ENCODE measurements at places on chromosomes 3 and 15.

GRCh38 chr3:18159681-18160080, 265.5 kb downstream of the SATB1 start:
- no peak for DNase-seq

GRCh38 chr3:129161860-129162271, 1.0 kb upstream of the ISY1 start:
- no peak for DNase-seq

DNA sequence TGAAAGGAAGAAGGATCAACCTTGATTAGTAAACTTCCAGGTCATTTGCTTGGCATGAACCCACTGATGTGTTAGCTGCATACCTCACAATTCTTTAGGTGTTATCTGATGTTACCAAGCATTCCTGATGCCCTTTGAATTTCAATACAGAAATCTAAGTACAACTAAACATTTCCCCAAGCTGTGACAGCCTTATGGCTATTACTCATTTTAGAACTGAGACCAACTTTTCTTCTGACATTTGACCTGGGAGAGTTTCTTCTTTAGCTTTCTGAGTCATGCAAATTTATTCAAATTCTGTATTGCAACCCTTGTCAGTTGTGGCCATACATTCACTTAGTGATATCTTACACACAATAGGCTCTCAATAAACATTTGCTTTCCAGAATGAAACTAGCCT, 124.3 kb downstream of the TIGIT start:
- no peak for DNase-seq

- no peak for DNase-seq
Observed at GRCh38 chr3:58210761-58211460, at the start of gene DNASE1L3. DNASE1L3 (minus strand) TSS chr3:58210972; CDS start chr3:58210906, 66 bp downstream.

GRCh38 chr15:71237456-71238188, 122.4 kb downstream of the THSD4 start:
- DNase-seq: no peak

- DNase-seq: no peak
Observed at GRCh38 chr3:49607105-49607591, 52.9 kb downstream of the BSN start.

GRCh38 chr3:189324538-189325138, 152.9 kb downstream of the TPRG1 start:
- peak; percentile 40 for DNase-seq

GRCh38 chr3:27281671-27282150, 87.5 kb downstream of the NEK10 start:
- DNase-seq: no peak

DNA sequence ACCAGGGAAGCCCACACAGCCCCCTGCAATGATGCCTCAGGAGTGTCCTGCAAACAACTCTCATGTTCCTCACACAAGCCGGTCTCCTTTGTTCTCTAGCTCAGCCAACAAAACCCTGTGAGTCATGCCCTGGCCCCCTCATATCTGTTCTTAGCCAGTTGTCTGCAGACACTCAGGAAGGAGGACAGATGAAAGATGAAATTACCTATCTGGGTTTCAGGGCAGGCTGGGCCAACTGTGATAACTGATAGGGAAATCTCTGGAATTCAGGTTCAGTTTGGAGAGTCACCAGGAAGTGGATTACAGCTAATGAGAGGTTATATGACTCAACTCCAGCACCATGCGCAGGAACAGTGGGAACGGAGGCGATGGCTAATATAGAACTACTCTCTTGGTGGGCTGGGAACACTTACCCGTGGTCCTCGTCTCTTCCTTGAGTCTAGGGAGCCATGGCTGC, 352.0 kb upstream of the ADAMTS9 start:
- no peak for DNase-seq

GRCh38 chr3:45640724-45641361, 46.3 kb downstream of the LIMD1 start:
- no peak for DNase-seq

- no peak for DNase-seq
Observed at GRCh38 chr15:23402544-23402943, 44.5 kb downstream of the GOLGA6L2 start.

DNA sequence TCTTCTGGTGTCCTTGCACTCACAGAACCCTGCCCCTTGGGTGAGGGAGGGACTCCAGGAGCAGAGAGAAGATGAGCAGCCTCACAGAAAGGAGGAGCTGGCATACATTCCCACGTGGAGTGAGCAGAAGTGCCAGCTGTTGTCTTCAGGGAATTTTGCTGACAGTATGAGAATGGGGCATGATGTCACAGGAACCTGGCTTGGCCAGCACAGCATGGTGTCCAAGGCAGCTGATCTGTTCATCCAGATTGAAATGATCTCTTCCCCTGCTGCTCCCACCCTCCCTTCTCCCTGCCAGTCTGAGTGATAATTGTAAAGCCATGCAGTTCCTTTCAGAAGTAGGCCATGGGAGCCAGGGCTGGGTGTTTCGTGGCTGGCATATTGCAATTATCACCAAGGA, 53.3 kb downstream of the GJD2 start:
- no peak for DNase-seq

DNA sequence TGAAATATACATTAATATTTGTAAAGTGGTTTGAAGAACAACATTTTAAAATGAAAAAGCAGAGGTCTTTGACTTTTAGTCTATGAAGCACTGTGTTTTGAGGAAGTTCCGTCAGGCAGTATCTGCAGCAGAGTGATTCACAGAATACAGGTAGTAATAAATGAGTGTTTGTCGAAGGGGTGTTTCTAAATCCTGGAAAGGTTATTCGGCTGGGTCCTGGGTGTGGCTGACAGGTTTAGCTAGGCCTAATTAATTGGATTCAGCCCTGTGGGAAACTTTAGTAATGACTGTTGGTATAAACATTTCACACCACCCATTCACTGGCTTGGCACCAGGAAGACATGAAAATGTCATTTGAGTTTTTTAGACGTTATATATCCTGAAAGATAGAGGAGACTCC, 51.3 kb downstream of the TIPARP start:
- no peak for DNase-seq

DNA sequence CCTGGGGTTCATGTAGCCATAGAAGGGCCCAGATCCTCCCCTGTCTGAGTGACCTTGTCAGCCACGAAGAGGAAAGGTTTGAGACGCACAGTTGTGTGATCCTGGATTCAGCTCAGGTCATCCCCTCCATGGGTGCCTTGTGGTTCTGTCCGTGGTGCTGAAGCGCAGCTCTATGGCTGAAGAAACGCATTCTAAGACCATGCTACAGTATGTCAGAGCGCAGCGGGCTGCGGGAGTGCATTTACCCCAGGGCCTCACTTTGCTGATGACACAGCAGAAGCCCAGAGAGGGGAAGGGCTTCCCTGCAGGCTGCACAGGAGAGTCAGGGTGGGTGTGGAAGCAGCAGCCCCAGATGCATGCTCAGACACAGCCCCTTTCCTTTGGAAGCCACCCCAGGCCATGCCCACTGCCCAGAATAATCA, 68.8 kb upstream of the IQSEC1 start:
- no peak for DNase-seq

DNA sequence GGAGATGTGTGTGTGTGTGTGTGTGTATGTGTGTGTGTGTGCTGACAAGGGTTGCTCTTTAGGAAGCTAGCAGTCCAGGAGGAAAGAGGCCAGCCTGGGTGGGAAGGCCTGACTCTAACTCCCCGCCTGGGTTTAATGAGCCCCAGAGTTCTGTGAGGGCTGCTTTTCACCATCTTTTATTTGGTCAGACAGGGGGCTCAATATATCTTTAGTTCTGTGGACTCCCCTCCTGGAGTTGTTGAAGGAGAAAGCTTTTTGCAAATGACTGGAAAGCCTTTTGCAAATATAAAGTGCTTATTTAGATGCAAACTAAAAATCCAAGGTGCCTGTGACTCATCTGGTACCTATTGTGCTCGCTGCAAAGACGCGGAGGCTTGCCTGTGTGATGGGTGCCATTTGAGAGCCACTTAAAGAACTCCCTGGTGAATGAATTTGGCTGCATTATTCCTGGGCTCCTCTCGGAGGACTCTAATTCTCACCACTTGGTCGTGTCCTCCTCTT, 24.5 kb downstream of the DRD3 start:
- no peak for DNase-seq

DNA sequence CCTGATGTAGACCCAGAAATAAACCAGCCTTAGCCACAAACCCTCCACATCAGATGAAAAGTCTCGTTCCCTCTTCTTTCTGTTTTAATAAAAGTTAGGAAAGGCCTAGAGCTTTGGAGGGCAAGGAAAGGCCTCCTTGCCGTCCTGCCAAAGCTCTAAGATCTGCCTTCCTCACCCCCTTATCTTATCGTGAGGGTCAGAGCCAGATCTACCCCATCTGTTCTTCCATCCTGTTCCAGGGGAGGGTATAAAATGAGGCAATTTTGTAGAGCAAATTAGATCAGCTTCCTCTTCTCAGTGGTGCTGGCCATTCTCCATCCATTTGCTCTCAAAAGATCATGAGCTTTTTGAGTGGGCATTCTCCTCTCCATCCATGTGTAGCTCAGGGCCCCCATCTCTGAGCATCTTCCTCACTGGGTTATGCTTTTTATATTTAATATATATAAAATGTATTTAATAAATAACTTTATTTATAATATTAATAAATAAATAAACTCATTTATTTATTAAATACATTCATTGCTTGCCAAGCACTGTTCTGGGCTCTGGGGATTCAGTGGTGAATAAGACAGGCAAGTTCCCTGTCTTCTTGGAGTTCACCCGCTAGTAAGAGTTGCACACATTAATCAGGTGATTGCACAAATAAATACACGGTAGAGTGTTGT, 2.0 kb upstream of the SLC24A1 start:
- no peak for DNase-seq

DNA sequence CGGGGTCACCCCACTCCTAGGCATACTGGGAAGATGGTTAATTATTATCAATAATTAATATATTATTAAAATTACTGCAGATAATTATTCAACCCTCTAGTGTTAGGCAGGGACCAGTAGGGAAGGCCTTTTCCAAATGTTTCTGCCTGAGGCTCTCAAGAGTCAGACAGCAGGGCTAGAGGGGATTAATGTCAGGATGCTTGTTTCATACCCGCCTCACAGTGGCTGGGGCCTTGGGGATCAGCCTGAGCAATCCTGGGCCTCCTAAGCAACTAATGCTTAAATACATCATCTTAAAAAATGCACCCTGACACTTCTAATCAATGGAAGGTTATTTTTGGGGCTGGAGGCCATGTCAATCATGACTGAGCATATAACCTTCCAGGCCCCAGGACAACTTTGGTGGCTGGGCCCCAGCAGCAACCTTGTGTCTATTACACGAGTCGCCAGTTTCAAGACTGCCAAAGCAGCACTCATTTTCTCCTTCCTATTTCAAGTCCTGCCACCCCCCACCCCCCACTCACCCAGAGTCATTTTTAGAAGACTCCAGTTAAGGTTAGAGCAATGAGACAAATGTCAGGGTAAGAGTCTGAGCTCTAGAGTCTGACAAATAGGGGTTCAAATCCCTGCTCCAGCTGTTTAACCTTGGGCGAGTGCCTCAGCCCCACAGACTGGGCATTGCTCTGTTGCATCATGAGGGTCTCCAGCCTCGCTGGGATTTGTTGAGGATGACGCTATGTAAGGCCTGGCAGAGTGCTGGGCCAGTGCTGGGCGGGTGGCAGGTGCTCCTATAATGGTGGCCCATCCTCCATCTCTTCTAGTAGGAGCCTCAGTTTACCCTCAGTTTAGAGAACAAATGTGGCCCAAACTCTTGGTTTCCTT, 6.1 kb downstream of the AMOTL2 start:
- no peak for DNase-seq

DNA sequence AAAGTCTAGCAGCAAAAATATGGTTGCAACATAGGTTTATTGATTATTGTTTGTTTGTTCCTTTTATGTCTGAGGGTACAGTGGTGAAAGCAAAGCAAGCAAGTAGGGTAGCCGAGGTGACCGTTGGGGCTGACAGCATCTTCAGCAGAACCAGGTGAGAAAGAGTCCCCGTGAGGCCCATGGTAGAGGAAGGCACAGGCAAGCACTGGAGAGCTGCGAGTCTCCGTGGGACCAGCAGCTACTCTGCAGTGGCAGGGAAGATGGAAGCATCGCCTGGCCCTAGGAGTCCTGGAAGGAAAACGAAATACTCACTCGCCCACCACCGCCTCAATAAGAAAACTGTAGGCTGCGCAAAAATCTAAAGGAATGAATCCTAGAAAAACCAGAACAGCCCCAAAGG, 25.3 kb upstream of the GABRA5 start:
- DNase-seq: no peak

DNA sequence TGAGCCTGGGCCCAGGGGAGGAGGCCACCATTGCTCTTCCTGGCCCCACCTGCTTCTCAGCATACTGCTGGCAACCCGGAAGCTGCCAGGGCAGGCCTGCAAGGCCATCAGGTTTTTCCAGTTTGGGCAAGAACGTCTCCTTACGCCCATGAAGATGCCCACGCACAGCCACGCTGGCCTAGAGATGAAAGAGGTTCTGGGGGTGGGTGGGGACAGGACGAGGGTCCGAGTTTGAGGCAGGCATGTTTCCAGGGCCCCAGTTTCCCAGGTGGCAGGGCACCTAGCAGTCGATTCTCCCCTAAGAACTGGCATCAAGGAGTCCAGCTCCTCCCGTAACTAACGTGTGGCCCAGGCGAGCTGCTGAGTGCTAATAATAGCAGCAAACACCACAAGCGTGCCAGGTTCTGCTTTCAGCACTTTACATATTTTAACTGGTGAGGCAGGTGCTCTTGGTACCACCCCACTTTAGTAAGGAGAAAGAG, 45.8 kb downstream of the ZNF710 start:
- no peak for DNase-seq

DNA sequence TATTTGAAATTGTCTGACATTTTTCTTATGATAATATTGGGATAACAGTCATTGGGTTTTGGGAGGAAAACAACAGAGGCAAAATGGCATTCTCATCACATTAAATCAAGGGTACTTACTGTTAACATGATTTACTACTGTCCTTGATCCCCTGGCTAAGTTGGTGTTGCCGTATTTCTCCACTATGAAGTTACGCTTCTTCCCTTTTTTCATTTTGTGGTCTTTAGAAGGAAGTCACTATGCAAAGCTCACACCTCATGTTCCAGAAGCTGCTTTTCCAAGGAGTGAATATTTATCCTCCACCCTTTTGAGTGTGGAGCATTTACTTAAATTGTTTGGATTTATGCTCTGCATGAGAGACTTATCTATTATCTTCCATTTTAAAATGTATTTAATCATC, 63.7 kb downstream of the ALCAM start:
- DNase-seq: no peak

- no peak for DNase-seq
Observed at GRCh38 chr3:14333215-14333614, 69.2 kb upstream of the SLC6A6 start.

DNA sequence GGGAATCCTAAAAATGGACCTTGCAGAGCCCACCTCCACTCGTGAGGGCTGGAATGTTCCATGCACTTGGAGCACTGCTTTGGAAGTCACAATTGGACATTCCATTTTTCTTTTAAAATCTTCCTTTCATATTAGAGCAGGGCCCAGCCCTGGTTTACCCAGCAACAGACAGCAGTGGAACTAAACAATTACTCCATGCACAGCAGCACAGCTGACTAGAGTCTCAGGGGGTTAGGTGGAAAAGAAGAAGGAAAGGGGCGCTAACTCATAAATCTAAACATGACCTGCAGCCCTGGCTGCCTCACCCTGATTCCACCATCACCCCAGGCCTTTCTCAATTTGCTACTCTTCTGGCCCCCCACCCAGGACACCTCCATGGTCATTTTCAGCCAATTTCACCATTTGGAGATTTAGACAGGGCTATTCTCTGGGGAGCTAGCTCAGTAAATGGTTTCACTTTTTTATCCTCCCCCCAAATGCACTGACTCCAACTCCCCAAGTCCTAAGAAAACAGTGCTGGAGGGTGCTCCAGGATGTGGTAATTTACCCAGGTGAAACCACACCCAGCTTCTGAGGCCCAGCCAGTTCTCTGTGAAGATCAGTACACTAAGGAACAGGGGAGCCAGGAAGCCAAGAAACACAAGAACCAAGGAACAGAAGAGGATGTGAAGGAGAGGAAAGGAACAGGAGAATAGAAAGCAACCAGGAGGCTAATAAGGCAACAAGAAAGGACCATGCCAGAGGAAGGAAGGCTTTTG, 1.6 kb upstream of the LRRC31 start:
- DNase-seq: no peak

All from stimulated activated CD8-positive, alpha-beta memory T cell treated with anti-CD3 and anti-CD28 coated beads, Interleukin-15, amount 100 ng/mL, for 24 hours (primary cell).